ENCODE measurements at places on chromosomes 3 and 15. TPM values are rescaled to one million over a fixed set of nuclear protein-coding genes. Genes with fewer than 3 reads are reported as not detected.

- DNase-seq, result no peak
Measured at GRCh38 chr3:11290743-11291680, 18.8 kb downstream of the ATG7 start.

GRCh38 chr3:120780977-120781376 is 38.4 kb downstream of the GTF2E1 start:
- DNase-seq, result no peak

GRCh38 chr15:50176869-50177268 is 5.1 kb upstream of the SLC27A2 start:
- no peak for DNase-seq

DNA sequence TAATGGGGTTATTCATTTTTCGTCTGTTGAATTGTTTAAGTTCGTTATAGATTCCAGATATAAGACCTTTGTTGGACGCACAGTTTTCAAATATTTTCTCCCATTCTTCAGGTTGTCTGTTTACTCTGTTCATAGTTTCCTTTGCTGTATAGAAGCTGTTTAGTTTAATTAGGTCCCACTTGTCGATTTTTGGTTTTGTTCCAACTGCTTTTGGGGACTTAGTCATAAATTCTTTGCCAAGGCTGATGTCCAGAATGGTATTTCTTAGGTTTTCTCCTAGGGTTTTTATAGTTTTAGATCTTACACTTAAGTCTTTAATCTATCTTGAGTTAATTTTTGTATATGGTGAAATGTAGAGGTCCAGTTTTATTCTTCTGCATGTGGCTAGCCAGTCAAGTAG is 58.9 kb upstream of the ZNF280D start:
- DNase-seq, result no peak

GRCh38 chr3:164375995-164376394 is 702.3 kb downstream of the SI start:
- no peak for DNase-seq

DNA sequence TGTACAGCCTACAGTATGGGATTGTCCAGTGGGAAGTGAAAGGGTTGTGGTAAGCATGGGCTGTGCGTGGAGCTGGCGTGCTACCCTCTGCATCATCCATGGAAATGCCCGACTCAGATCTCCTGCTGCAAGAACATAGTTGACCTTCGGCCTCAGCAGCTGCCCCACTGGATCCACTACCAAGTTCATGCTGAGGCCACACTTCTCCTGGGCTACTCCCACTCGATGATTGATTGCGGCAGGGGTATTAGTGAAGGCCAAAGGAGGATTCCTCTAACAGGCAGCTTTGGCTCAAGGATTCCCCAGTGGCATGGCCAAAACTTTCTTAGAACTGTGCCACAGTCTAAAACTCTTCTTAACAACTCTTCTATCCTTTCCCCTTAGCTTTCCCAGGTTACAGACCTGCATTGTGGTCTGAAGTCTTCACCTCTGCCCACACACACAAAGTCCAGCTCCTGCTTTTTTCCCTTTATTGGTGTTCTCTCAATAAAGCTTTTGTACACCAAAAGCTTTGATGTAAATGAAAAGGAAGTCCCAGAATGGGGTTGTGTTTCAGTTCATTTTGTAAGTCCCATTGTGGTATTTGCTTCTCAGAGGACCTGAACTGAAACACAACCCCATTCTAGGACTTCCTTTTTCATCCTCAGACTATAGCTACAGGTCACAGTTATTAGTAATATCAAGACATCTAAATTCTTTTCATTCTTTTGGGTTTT is 4.9 kb upstream of the TBC1D5 start:
- no peak for DNase-seq

GRCh38 chr3:186209810-186210752 is 101.2 kb upstream of the ETV5 start:
- DNase-seq, result peak; percentile 43

DNA sequence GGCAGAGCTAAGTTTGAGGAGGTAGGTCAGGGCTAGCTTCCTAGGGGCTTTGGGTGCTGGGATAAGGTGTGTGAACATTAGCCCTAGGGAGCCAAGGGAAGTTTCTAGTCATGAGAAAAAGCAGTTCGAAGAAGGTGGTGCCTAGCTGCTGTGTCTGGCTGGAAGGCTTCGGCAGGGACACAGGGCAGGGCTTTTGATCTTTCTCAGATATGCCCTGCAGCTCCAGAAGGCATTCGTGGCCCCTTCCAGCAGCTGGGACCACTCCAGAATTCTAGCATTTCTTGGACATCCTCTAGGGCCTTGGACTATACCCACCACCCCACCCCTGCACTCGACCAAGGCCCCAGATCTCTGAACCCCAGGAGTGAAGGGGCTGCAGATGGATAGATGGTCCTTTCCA is 88.6 kb downstream of the TOP2B start:
- no peak for DNase-seq

DNA sequence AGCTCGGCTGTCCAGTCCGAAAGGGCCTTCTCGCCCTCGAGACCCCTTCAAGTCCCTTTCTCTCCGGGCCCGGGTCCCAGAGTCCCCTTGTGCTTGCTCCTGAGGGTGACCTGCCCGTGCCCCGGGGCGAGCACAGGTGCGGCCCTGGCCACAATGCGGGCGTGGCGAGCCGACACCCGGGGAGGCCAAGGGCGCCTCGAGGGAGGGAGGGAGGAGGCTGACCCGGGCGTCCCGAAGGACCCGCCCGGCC is 810 bp upstream of the MEF2A start:
- DNase-seq, result no peak

DNA sequence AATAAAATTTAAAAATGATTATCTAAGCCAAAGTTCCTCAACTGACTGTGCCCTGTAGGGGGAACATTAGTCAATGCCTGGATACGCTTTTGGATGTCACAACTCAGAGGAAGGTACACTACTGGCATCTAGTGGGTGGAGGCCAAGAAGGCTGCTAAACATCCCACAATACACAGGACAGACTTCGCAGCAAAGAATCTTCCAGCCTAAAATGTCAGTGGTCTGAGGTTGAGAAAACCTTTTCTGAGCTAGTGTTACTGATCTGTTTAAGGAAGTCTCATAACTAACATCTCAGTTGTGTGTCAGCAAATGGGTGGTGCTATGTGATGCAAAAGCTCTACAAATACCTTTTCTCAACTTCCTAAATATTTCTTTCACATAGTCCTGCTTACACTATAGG is 20.9 kb upstream of the LDHAL6B start:
- DNase-seq, result no peak

DNA sequence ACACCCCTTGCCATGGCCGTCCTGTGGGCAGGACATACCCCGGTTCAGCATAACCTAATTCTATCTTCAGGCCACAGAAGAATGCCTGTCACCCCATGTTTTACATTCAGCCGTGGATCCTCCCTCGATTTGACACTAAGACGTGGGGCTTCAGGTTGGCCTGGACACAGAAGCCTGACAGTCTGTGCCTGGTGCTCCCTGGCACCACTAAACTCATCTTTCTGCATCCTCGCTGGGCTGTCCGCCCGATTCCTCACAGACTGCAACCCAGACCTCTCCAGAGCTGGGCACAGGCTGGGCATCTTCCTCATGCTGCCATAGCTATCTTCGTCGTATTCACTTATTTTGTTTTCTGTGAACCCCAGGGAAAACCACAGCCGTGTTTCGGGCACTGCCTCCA is 117.8 kb upstream of the IQSEC1 start:
- DNase-seq, result peak; percentile 73

DNA sequence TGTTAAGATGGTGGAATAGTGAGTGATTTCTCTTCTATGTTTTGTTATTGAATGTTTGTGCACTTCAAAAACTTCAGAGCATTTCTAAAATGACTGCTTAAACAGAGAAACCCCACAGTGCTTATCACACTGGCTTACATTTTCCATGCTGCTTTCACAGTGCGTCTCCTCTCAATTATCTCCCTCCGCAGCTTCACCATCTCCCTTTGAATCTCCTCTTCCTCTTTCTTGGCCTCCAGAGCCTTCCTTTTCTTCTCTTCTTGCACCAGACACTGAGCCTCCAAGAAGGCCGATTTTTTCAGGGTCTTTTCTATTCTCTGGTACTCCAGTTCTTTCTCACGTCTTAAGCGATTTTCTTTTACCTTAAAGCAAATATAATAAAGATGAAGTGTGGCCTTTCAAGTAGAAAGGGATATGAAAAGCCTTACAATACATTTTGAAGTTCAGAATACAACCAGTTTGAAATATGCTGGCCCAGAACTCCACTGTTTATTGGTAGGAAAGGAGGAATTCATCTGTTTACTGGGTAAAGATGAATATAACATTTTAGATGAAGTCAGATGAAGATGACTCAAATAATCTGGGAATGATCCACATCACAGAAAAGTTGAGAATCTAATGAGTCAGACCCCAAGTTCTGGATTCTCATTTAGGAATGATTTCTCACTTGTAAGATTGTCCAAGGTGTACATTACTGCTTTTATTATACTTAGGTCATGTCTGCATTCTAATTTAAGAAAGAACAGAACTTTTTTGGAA is 21.4 kb downstream of the CCDC191 start:
- DNase-seq, result no peak

DNA sequence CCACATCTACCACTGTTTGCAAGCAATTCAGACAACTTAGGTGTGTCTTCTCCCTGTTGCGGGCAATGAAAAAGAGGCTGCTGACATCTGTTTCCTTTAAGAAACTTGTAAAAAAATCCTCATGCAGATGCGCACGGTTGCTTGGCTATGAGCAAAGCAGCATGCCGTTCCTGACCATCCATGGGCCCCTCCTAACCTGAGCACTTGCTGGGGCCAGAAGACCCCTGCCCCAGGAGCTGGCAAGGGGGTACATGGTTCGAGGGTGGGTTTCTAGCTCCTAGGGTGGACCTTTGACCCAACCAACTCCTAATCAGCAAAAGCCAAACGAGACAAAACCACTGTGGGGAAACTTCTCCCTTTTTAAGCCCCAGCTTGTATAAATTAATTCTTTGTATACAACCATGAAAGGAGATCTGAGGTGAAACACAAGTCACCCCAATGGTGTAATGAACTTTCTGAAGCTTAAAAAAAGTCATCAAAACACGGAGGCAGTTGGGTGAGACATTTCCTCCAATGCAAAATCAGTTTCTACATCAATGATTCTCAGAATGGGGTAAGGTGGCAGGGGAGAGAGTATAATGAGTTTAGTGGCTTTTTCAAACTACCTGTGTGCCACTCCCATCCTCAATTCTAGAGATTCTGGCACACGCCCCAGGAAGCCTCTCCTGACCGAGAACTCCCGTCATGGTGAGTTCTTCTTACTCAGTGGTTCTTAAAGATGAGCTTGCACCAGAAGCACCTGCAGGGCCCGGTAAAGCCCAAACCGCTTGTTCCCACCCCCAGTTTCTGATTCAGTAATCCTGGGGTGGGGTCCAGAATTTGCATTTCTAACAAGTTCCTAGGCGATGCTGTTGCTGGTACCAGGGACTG is 44.1 kb downstream of the CPN2 start:
- no peak for DNase-seq

- DNase-seq, result no peak
Measured at GRCh38 chr15:67803299-67803698, 22.0 kb upstream of the SKOR1 start.

DNA sequence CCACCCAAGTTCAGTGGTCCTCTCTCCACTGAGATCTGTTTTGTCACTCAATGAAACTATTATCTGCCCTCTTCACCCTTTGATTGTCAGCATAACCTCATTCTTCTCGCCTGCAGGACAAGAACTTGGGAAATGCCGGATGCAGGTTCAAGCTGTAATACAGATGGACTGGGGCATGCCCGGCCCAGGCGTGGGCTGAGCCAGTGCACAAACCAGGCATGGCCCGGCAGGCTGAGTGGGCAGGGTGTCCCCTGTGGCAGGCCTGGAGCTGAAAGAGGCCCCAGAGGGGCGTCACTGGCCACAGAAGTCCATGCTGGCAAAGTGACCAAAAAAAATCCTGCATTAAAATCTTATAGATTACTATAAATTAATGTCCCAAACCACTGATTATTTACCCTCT is 638.9 kb upstream of the EPHA6 start:
- DNase-seq, result no peak

DNA sequence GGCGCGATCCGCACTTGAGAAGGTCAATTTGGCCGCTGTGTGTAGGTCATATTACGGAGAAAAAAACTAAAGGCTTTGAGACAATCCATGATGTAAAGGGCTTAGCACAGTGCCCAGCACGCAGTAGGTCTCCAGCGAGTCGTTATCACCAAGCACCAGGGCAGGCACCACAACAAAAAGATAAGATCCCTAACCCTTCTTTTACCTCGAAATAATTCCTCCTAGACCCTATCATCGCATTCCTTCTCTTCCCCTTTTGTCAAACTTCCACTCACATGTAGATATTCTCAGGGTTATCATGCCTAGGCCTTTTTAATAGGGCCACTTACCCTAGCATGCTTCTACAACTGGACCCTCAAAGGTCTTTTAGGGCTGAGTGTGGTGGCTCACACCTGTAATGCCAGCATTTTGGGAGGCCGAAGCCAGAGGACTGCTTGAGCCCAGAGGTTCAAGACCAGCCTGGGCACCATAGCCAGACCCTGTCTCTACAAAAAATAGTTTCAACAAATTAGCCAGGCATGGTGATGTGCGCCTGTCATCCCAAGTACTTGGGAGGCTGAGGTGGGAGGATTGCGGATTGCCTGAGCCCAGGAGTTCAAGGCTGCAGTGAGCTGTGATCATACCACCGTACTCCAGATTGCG is 13.5 kb downstream of the ZNF774 start:
- DNase-seq, result no peak

DNA sequence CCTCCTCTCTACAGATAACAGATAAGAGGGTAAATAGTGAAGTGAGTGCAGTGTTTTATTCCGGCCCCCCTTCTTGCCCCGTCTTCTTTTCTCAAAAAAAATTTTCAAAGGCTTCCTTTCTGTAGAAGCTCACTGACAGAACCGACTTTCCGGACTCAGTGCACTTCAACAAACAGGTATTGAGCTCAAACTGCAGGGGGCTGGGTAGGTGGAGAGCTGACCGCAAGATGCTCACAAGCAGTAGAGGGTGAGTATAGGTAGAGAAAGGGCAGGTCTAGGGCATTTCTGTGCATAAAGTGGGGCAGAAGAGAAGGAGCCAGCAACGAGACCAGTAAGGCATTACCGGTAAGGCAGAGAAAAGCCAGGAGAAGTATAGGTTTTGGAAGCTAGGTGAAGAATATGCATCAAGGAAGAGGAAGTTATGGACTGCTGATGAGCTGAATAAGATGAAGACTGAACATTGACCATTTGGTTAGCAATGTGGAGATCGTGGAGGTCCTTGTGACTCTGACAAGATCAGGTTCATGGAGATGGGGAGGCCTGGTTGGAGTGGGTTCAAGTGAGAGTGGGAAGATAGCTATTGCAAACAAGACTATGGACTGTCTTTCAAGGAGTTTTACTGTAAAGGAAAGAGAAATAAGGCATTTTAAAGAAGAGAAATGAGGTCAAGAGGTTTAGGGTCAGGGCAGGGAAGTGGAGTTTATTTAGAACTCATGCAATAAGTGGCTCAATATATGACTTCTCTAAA is 97.4 kb downstream of the ST6GAL1 start:
- DNase-seq, result no peak

The SKOR1 gene
- 14.9 TPM for total RNA-seq

The GCHFR gene
- 3.4 TPM for total RNA-seq

The PIK3CB gene
- total RNA-seq, result 34.7 TPM

The GOLGA8G gene
- 0.09 TPM for total RNA-seq

The DPPA4 gene
- total RNA-seq, result 4.6 TPM

The CPLX3 gene
- 1.00 TPM for total RNA-seq

The CASR gene
- total RNA-seq, result 0.09 TPM

The TGM4 gene
- total RNA-seq, result not detected

The NRROS gene
- total RNA-seq, result 1.9 TPM
